ENCODE measurements at places on chromosomes 5 and 9.

DNA sequence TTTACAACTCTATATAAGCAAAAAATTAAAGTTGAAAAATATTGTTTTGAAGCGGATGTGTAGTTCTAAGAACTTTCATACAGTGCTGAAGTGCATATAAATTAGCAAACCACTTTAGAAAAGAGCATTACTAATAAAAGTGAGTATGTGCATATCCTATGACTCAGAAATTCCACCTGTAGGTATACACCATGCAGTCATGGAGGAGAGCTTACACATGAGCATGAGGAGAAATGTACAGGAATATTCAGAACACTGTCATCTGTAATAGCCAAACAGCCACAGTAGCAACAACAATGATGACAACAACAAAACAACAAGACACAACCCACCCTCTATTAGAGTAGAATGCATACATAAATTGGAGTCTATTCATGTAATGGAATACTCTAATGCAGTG, 138.2 kb upstream of the ARRDC3 start:
- DNase-seq = no peak

DNA sequence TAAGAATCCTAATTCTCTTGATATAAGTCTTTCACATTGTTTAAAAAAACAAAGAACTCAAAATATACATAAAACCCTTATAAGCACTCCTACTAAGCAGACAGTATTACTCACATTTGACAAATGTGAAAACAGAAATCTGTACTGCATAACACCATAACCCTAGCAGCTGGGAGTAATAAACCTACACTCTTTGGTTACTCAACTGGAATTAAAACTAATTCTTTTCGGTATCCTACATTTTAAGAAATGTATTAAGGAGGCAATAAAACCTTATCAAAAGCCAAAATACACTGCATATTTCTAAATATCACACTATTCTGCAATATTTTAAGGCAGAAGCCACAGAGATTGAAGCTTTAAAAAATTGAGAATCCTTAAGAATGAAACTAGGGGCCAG, 6.8 kb downstream of the AUH start:
- no peak for DNase-seq

DNA sequence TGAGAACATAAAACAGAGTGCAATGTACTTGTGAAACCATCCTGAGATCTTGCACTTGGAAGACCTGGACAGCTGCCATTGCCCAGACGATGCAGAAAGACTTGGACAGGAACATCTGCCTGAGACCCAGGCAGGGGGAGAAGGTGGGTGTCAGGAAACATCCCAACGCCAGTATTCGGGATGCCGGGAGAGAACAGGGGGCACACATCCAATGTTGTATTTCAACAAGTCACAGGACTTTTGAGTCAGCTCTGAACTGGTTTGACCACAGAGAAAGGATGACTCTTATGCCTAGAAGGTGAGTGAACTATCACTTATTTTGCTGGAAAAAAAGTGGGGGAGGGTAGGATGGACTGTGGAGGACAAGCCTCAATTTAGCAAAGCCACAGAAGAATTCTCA, 124.6 kb downstream of the ROR2 start:
- no peak for DNase-seq

GRCh38 chr5:84327591-84327990, 57.1 kb downstream of the EDIL3 start:
- DNase-seq = no peak

DNA sequence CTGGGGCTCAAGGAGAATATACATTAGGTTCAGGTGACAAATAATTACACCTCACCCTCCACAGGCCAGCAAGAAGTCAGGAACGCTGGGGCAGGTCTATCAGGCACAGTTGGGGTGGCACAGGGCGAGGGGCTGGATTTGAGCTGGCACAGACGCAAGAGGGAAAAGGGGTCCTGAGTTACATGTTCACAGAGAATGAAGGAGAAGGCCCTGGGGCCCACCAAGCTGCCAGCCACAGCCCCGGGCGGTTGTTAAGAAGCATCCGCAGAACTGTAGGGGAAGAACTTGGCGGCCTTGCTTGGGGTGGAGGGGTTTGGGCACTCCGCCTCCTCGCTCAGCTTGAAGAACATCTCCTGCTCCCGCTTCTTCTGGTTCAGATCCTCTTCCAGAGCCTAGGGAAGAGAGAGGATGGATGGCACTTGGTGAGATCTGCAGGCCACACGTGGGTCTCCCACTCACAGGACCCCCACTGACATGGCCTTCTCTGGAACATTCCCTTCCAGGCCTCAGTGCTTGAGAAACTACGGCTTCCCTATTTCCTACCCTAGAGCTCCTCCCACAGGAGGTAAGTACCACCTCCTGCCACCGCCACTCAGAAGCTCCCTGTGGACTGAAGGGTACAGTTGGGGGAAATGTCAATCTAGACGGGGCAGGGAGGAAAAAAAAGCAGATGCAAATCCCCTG, 38.3 kb upstream of the FBXW11 start:
- DNase-seq = peak; percentile 16

- no peak for DNase-seq
Measured at GRCh38 chr5:107799306-107799705, 128.6 kb upstream of the EFNA5 start.

DNA sequence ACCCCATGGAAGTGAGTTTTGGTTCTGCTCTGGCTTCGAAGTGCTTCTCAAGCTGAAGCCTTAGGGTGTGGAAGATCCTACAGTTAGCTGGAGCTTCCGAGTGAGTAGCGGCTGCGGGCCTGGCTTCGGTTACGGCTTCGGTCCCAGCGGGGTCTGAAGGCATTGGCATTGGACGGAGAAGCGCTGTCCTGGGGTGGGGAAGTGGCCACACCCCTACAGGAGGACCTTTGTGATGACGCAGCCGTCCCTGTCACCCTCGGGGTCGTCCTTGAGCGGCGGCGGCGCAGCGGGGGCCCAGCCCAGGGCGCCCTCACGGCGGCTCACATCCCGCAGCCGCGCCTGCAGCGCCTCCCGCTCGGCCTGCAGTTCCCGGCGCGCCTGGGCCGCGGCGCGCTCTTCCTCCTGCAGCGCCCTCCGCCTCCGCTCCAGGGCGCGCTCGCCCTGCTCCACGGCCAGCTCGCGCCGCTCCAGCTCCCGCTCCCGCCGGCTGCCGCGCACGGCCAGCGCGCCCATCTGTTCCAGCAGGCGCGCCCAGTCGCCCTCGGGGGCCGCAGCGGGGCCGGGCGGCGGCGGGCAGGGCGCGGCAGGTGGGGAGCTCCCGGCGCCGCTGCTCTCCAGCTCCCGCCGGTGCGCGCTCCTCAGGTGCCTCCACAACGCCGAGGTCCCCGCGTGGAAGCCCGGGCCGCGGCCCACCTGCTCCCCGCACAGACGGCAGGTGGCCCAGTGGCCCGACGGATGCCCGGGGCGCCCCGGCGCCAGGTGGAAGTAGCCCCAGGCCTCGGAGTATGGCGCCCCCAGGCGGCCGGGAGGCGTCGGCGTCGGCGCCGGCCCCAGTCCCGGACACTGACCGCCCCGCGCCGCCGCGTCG, 9.9 kb downstream of the ZBED3 start:
- peak; percentile 55 for DNase-seq

GRCh38 chr5:154756009-154756867, 1.1 kb downstream of the LARP1 start:
- no peak for DNase-seq

DNA sequence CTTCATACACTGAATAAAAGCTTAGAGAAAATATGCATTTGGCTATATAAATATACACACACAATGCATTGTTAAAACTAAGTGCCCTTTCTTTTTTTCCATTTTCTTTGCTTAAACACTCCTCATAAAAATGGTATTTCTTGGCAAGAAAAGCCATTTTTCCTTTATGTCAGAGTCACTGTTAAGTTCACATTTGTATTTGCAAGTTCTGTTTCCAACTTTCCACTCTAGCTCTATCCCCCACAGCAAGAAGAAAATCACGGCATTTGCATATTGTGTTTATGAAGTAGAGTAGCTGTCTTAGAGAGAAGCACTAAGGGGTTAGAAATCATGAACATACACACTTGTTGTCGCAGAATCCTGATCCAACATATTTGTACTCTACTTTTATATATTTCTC, 662.1 kb upstream of the MEF2C start:
- no peak for DNase-seq

GRCh38 chr5:143142596-143143435, 260.7 kb downstream of the NR3C1 start:
- DNase-seq = no peak

DNA sequence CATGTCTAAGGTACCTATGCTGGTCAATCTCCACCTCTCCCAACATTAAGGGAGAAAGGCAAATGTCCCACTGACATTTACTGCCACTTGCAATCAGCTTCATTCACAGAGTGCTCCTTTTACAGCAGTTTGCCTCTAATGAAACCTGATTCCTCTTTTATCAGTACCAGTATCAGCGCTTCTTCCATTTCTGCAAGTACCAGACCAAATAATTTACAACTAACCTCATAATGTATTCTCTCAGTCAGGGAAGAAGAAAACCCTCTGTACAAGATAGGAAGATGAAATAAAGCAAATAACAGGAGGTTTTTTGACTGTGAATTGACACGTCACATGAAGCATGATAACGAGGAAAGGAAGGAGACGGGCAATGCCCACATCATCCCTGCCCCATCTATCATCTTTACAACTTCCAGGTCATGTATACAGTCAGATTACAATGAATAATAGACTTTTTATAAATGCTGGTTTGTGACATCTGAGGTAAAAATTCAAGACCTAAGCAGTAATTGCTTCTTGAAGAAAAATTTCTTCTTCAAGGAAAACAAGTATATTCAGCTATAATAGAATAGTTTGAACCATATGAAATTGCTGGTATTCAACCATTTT, 21.9 kb downstream of the ABITRAM start:
- no peak for DNase-seq

DNA sequence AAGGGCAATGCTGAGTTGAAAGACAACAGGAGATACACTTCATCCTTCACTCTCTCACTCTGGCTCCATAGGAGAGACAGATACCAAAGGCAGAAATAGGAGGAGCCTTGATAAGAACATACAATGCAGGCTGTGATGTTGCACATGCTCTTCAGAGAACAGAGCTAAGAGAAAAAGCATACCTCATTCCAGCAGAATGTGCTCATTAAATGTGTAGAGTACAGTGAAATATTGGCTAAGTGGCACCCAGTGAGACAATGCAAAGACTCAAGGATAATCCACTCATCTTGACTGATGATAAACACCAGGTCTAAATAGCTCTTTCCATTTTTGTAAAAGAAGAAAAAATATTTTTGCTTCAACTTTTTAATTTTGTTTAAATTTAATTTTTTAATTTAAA, 139.7 kb downstream of the OR2K2 start:
- DNase-seq = no peak

GRCh38 chr5:173989432-173990082, 587 bp downstream of the C5orf47 start:
- DNase-seq = no peak

DNA sequence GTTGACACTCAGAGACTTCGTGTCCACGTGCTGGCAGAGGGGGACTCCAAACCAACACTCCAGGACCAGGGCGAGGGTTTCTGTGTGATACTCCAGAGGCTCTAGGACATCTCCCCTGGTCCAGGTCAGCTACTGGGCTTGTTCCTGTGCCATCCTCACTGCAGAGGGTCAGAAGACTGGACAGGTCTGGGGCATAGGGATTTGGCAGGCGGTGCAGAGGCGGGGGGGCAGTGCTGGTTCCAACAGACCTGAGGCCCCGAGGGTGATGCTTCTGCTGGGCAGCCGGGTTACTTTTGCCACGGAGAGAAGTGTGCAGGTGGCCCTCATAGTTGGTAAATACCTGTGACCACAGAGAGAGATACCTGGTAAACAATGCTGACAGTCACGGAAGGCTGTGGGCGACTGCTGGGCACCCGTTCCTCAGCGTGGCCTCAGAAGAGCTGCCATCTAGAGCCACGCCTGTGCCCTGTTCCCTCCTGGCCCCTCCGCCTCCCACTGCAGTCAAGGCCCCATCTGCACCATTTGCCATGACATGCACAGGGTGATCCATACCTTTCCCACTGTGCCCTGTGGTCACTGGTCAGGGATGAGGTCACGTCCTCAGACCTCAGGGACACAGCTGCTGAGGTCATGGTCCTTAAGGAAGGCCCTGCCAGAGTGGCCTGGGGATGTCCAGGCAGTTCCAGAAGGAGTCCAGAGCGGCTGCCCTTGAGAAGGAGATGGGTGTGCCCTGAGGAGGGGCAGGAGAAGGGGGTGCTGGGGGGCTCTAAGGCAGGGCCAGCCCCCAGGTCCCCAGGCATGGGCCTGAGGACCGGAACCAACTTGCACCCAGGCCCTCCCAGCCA, 30.0 kb downstream of the TRIP13 start:
- DNase-seq = no peak

GRCh38 chr9:125532812-125533594, 174.0 kb downstream of the MAPKAP1 start:
- no peak for DNase-seq

DNA sequence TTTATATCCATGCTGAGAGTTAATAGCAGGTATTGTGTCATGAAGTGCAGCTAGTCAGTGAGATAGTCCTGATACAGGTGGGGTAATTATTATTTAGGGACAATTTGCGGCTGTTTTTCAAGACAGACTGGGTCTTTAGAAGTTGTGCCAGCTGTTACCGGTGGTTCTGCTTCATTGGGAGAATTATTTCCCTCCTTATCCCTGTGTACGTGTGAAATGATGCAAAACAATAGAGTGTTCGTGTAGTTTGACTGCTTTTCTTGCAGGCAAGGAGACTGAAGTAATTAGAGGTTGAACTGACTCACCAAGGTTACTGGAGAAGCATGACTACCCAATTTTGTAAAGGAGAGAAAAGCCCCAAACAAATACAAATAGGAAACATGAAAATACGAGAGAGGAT, 101.7 kb downstream of the ARRDC3 start:
- DNase-seq = no peak

GRCh38 chr9:346111-346571, 131.5 kb downstream of the DOCK8 start:
- DNase-seq = no peak

GRCh38 chr5:17999858-18000257, 365.6 kb downstream of the TAF11L14 start:
- DNase-seq = no peak

GRCh38 chr5:151617841-151618710, 26.9 kb upstream of the FAT2 start:
- no peak for DNase-seq

DNA sequence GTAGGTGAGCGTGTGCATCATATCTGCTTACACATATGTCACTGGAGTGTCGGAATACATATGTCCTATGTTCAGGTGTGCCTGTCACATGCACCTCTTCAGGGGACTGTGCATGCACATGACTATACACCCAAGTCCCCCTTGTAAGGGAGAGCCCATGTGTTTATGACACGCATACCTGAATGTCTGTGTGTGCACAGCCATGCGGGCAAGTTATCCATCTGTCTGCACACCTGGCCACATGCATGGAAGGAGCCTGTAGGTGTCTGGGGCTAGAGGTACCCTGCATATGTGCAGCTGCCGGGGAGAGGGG, 622 bp upstream of the RGS14 start:
- no peak for DNase-seq

DNA sequence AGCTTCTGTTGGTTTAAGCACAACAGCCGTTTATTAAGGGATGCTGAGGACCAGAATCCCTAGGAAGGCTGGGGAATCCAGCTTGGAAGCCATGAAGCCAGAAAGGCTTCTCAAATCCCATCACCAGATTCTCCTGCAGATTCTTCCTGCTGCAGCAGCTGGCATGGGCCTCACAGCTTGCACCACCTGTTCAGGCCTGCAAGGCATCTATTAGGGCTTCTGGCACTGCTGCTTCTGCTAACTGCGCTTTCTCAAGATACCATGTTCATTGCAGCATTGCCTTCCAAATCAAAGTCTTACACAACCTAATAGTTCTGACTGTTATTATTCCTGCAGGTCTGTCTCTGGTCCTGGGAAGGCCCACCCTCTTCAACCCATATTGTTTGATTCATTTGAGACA, 51.2 kb upstream of the ZNF366 start:
- no peak for DNase-seq

GRCh38 chr9:38432922-38433510, 8.8 kb upstream of the IGFBPL1 start:
- peak; percentile 55 for DNase-seq

GRCh38 chr9:114240647-114241558, 82.0 kb upstream of the ORM1 start:
- DNase-seq = no peak
